ENCODE measurements at places on chromosomes 6 and 20. TPM values are rescaled to one million over a fixed set of nuclear protein-coding genes. Genes with fewer than 3 reads are reported as not detected.
A peak's percentile ranks its signal among the peaks of the same experiment; 100 is the strongest.

- no peaks in the 10 kb centered on the region for H3K36me3 ChIP-seq
- H3K4me1 ChIP-seq = peaks cover 25% of the 10 kb centered on the region
- H3K27me3 ChIP-seq = no peaks in the 10 kb centered on the region
- no peak overlapping the region for H3K27ac ChIP-seq
- no peak overlapping the region for H3K4me3 ChIP-seq
These were observed 9.9 kb upstream of the ZNF311 start for GRCh38 chr6:29014729-29015608.

GRCh38 chr6:40586369-40587201, 579 bp downstream of the LRFN2 start:
- H3K27me3 ChIP-seq = peaks cover 3% of the 10 kb centered on the region
- no peak for DNase-seq
- 0 out of 2 replicates have a peak, but pooled peaks cover 7% of the 10 kb centered on the region for H3K4me1 ChIP-seq
- no peaks in the 10 kb centered on the region for H3K36me3 ChIP-seq

- peak within 1 kb of the TSS; percentile 83 for H3K4me3 ChIP-seq
- no peak within 1 kb of the TSS for H3K27ac ChIP-seq
- DNase-seq = peak; percentile 70
These were observed at the start of gene L3MBTL1 for GRCh38 chr20:43507150-43508080. Gene L3MBTL1, plus strand, starts transcription at chr20:43507697. Its CDS starts 5,807 bp downstream, at chr20:43513504.

GRCh38 chr20:14879839-14880238, 542.4 kb upstream of the FLRT3 start:
- no peak for DNase-seq
- no peaks in the 10 kb centered on the region for H3K36me3 ChIP-seq
- no peak overlapping the region for H3K4me3 ChIP-seq

DNA sequence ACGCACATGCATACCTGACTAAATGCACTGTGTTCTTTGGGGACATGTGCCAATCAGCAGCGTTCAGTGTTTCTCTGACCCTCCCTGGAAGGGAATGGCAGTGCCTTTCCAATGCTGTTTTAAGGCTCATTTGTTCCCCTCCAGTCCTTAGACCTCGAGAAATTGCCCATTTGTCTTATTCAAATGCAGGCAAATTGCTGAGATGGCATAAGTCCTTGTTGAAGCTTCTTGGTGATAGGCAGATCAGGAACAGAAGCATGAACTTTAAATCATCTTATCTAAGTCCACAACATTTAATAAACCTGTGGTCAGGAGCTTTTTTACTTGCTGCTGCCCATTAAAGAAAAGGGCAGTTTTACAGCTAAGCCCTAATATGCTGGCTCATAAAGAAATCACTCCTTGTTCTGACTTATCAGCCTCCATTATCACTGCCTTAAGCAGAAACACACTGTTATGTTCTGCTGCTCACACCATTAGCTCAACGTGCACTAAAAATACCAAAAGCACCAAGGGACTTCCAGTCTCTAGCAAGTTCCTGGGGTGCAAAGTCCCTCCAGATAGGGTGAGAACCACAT, 112.9 kb upstream of the LRFN2 start:
- H3K4me3 ChIP-seq = no peak overlapping the region
- H3K36me3 ChIP-seq = no peaks in the 10 kb centered on the region
- H3K4me1 ChIP-seq = no peaks in the 10 kb centered on the region
- DNase-seq = no peak
- no peak overlapping the region for H3K27ac ChIP-seq
- peaks cover 6% of the 10 kb centered on the region for H3K27me3 ChIP-seq

- peaks cover 67% of the 10 kb centered on the region for H3K27me3 ChIP-seq
- 0 out of 2 replicates have a peak, but pooled peaks cover 5% of the 10 kb centered on the region for H3K4me1 ChIP-seq
- no peak overlapping the region for H3K4me3 ChIP-seq
- no peak overlapping the region for H3K27ac ChIP-seq
These were observed 3.6 kb upstream of the HSPA12B start for GRCh38 chr20:3728876-3729275.

- H3K27ac ChIP-seq = no peak overlapping the region
- H3K36me3 ChIP-seq = no peaks in the 10 kb centered on the region
- H3K4me1 ChIP-seq = no peaks in the 10 kb centered on the region
These were observed 59.6 kb upstream of the QKI start for GRCh38 chr6:163354761-163355425.

GRCh38 chr6:163356324-163356723, 58.2 kb upstream of the QKI start:
- H3K27me3 ChIP-seq = no peaks in the 10 kb centered on the region
- H3K36me3 ChIP-seq = no peaks in the 10 kb centered on the region
- no peak overlapping the region for H3K27ac ChIP-seq
- DNase-seq = no peak

DNA sequence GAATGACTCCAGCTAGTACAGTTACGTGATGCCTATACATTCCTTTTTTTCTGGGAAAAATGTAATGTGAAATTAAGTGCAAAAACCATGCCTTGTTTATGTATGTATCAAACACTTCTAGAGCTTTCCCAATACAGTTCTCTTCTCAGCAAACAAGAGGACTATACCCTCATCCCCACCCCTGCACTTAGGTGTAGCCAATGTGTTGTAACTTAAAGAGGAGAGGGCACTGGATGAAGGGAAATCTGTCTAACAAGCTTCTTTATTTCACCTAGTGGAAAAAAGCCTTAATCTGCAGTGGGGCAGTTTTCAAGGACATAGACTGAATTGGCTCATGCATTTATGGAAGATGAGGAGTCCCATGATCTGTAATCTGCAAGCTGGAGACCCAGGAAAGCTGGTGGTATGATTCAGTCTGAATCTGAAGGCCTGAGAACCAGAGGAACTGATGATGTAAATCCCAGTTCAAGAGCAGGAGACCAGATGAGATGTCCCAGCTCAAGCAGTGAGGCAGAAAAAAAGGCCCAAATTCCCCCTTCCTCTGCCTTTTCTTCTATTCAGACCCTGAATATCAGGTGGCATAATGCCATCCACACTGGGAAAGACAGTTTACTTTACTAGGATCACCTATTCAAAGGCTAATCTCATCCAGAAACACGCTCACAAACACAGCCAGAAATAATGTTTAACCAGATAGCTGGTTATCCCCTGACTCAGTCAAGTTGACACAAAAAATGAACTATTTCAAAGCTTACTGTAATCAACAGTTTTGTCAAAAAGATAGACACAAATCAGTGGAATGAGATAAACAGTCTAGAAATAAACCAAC, 25.8 kb upstream of the SLC17A3 start:
- H3K27me3 ChIP-seq = no peaks in the 10 kb centered on the region
- H3K27ac ChIP-seq = peak overlapping the region; percentile 61
- H3K36me3 ChIP-seq = no peaks in the 10 kb centered on the region
- peak; percentile 81 for DNase-seq
- no peak overlapping the region for H3K4me3 ChIP-seq

DNA sequence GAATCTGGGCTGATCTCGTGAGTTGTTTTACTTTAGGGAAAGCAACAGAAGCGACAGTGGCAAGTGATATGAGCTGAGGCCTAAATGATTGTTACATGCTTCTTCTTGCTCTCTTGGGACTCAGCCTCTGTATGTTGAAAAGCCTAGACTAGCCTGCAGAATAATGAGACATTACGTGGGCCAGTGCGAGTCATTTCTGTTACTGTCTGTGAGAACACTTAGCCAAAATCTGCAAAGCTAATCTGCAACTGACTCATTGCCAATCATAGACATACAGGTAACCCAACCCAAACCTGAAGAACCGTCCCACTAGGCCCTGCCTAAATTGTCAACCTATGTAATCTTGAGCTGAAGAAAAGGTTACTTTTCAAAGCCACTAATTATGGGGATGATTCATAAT, 77.4 kb upstream of the F13A1 start:
- H3K27me3 ChIP-seq = no peaks in the 10 kb centered on the region
- no peaks in the 10 kb centered on the region for H3K36me3 ChIP-seq
- H3K4me1 ChIP-seq = no peaks in the 10 kb centered on the region
- no peak overlapping the region for H3K4me3 ChIP-seq

DNA sequence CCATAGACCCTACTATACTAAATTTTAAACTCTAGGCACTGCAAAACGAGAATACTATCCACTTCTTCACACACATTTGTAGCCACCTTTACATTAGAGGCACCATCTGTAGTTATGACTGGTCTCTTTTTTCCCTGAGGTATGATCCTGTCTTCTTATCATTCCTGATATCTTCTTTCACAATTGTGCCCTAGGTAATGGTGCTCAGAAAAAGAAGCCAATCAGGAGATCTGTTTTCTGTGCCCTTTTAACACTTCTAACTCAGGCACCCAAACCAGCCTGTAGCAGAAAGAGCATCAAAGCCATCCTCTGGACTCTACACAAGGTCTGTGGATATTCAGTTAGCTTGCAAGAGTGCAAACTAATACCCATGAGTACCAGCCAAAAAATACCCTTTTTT, 149.7 kb upstream of the SGK1 start:
- no peaks in the 10 kb centered on the region for H3K27me3 ChIP-seq
- H3K4me1 ChIP-seq = no peaks in the 10 kb centered on the region
- no peak overlapping the region for H3K27ac ChIP-seq
- no peak for DNase-seq

DNA sequence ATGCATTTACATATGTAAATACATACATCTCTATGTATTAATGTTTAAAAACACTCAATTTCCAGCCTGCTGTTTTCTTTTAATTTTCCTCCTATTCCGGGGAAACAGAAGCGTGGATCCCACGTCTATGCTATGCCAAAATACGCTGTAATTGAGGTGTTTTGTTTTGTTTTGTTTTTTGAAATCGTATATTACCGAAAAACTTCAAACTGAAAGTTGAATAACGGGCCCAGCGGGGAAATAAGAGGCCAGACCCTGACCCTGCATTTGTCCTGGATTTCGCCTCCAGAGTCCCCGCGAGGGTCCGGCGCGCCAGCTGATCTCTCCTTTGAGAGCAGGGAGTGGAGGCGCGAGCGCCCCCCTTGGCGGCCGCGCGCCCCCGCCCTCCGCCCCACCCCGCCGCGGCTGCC, 355 bp upstream of the BMP2 start:
- peaks cover 30% of the 10 kb centered on the region for H3K27me3 ChIP-seq
- no peaks in the 10 kb centered on the region for H3K4me1 ChIP-seq
- H3K4me3 ChIP-seq = peak overlapping the region; percentile 45
- H3K36me3 ChIP-seq = no peaks in the 10 kb centered on the region

GRCh38 chr20:23331450-23332350, 18.9 kb upstream of the NXT1 start:
- no peaks in the 10 kb centered on the region for H3K27me3 ChIP-seq
- H3K36me3 ChIP-seq = no peaks in the 10 kb centered on the region
- peaks cover 6% of the 10 kb centered on the region for H3K4me1 ChIP-seq
- no peak overlapping the region for H3K4me3 ChIP-seq
- no peak for DNase-seq
- H3K27ac ChIP-seq = no peak overlapping the region

DNA sequence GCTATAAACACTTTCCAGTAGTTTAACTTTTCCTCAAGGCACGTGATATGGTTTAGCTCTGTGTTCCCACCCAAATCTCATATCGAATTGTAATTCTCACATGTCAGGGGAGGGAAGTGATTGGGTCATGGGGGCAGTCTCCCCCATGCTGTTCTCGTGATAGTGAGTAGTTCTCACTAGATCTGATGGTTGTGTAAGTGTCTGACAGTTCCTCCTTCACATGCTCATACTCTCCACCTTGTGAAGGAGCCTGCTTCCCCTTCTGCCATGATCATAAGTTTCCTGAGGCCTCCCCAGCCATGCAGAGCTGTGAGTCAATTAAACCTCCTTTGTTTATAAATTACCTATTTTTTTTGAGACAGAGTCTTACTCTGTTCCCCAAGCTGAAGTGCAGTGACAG, 127.9 kb downstream of the DTNBP1 start:
- H3K36me3 ChIP-seq = peaks cover 8% of the 10 kb centered on the region
- DNase-seq = no peak
- H3K4me1 ChIP-seq = peaks cover 12% of the 10 kb centered on the region

- no peak overlapping the region for H3K4me3 ChIP-seq
- no peak for DNase-seq
- H3K36me3 ChIP-seq = no peaks in the 10 kb centered on the region
- H3K27me3 ChIP-seq = no peaks in the 10 kb centered on the region
- H3K4me1 ChIP-seq = no peaks in the 10 kb centered on the region
These were observed 16.3 kb upstream of the SDCBP2 start for GRCh38 chr20:1345030-1345755.

GRCh38 chr6:12594530-12594893, 122.1 kb upstream of the PHACTR1 start:
- no peaks in the 10 kb centered on the region for H3K36me3 ChIP-seq
- DNase-seq = no peak
- H3K4me3 ChIP-seq = no peak overlapping the region
- no peak overlapping the region for H3K27ac ChIP-seq

- no peak overlapping the region for H3K4me3 ChIP-seq
- no peak for DNase-seq
- no peak overlapping the region for H3K27ac ChIP-seq
- peaks cover 37% of the 10 kb centered on the region for H3K27me3 ChIP-seq
- no peaks in the 10 kb centered on the region for H3K36me3 ChIP-seq
These were observed 77.9 kb downstream of the MRPL14 start for GRCh38 chr6:44049163-44049988.

DNA sequence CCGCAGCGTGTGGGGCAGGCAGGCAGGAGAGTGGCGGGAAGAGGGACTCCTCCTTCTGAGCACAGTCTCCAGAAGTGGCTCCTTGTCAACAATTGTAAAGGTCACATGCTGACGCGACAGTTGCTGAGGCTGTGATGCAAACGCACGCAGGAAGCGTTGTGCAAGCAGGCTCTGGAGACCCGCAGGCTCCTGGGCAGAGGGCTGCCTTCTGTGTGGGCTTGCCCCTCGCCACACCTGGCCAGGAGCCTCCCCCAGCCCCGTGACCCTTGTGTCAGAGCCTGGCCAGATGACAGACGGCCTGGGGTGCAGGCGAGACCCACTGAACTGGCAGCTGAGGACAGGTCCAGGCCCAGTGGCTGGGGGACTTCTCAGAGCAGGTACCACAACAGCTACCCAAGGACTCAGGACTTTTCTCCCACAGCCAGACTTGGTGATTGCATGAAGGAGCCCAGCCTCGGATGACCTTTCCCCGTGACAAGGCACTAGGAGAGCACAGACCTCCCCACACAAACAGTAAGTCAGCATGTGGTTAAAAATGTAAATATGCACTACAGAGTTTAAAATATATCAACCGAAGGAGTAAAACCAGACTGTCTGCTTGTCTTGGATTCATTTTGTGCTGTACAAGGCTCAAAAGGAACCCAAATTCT, 222.1 kb upstream of the RREB1 start:
- no peaks in the 10 kb centered on the region for H3K36me3 ChIP-seq
- no peak overlapping the region for H3K4me3 ChIP-seq
- 0 out of 3 replicates have a peak, but pooled peaks cover 6% of the 10 kb centered on the region for H3K27me3 ChIP-seq
- DNase-seq = no peak
- no peak overlapping the region for H3K27ac ChIP-seq
- peaks cover 6% of the 10 kb centered on the region for H3K4me1 ChIP-seq

Gene HMGCLL1
- polyA plus RNA-seq = not detected

Gene ADGRF5
- not detected for polyA plus RNA-seq

Gene MICAL1
- 48.0 TPM for polyA plus RNA-seq
